ENCODE measurements at places on chromosomes 2 and 18. TPM values are rescaled to one million over a fixed set of nuclear protein-coding genes. Genes with fewer than 3 reads are reported as not detected.

GRCh38 chr2:12965540-12966269, 249.0 kb downstream of the TRIB2 start:
- H3K4me1 ChIP-seq: peaks cover 11% of the 10 kb centered on the region
- no peaks in the 10 kb centered on the region for H3K36me3 ChIP-seq
- DNase-seq: no peak
- no peak overlapping the region for H3K4me3 ChIP-seq
- H3K27me3 ChIP-seq: no peaks in the 10 kb centered on the region

DNA sequence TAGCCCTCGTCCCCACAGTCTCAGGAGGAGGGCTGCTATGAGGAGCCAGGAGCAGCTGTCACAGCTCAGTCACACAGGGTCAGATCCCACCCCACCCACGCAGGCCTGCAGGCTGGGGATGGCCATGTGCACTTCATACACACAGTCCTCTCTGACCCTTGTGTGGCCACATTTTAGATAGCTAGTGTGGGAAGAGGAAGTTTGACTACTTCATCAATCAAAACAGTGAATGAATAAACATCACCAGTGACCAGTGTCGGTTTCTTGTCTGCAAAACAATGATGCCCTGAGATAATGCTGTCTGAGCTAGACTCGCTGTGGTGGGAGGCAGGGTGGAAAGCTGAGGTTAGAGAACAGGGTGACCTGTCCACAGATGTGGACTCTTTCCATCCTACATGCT, 107.1 kb downstream of the PIEZO2 start:
- DNase-seq: no peak
- H3K27ac ChIP-seq: no peak overlapping the region
- H3K4me3 ChIP-seq: no peak overlapping the region
- no peaks in the 10 kb centered on the region for H3K36me3 ChIP-seq
- no peaks in the 10 kb centered on the region for H3K27me3 ChIP-seq
- H3K4me1 ChIP-seq: no peaks in the 10 kb centered on the region

DNA sequence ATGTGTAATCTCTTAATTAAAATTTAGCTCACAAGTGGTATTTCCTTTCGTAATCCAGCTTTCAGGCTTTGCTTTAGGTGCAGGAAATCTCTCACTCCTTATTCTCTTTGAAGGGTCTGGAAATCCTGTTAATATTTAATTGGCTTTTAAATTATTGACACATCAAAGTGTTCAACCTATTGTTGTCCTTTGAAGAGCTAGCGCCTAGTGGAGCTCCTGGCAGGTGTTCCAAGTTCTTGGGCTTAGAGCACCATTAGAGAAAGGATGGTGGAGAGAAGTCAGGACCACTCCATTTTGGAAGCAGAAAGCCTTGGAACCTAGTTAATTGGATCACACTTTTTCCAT, 92.4 kb downstream of the CABLES1 start:
- no peak for DNase-seq
- H3K27ac ChIP-seq: peak overlapping the region; percentile 67
- H3K36me3 ChIP-seq: no peaks in the 10 kb centered on the region
- H3K27me3 ChIP-seq: no peaks in the 10 kb centered on the region
- no peak overlapping the region for H3K4me3 ChIP-seq

- no peaks in the 10 kb centered on the region for H3K36me3 ChIP-seq
- H3K27ac ChIP-seq: no peak overlapping the region
- H3K4me3 ChIP-seq: no peak overlapping the region
- DNase-seq: no peak
- H3K27me3 ChIP-seq: no peaks in the 10 kb centered on the region
Measured at GRCh38 chr2:149271575-149271974, 58.8 kb upstream of the LYPD6 start.

DNA sequence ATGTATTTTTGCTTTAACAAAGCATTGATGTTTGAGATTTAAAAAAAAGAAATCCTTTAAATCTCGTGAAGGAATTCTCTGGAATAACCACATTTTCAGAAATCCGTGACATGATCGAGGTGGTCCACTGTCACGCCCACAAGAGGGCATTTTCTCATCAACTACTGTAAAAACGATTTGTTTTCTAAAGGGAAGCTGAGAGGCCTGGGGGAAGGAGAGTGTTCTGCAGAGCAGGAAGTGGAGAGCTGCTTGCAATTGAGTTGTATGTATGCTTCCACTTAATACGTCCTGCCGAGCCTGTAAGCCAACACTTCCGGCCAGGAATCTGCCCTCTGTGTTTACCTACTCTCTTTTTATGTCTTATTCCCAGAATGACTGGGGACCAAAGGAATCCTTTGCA, 19.4 kb downstream of the KLHL29 start:
- DNase-seq: no peak
- H3K36me3 ChIP-seq: no peaks in the 10 kb centered on the region
- peak overlapping the region; percentile 43 for H3K27ac ChIP-seq
- H3K27me3 ChIP-seq: no peaks in the 10 kb centered on the region

- no peak overlapping the region for H3K4me3 ChIP-seq
- H3K4me1 ChIP-seq: peaks cover 17% of the 10 kb centered on the region
- no peaks in the 10 kb centered on the region for H3K36me3 ChIP-seq
Measured at GRCh38 chr2:98085649-98086048, 1.3 kb upstream of the VWA3B start.

- H3K27me3 ChIP-seq: no peaks in the 10 kb centered on the region
- no peak overlapping the region for H3K27ac ChIP-seq
- no peak overlapping the region for H3K4me3 ChIP-seq
- no peak for DNase-seq
- no peaks in the 10 kb centered on the region for H3K36me3 ChIP-seq
- H3K4me1 ChIP-seq: peaks cover 5% of the 10 kb centered on the region
Measured at GRCh38 chr2:145064511-145064910, 544.6 kb upstream of the ZEB2 start.

DNA sequence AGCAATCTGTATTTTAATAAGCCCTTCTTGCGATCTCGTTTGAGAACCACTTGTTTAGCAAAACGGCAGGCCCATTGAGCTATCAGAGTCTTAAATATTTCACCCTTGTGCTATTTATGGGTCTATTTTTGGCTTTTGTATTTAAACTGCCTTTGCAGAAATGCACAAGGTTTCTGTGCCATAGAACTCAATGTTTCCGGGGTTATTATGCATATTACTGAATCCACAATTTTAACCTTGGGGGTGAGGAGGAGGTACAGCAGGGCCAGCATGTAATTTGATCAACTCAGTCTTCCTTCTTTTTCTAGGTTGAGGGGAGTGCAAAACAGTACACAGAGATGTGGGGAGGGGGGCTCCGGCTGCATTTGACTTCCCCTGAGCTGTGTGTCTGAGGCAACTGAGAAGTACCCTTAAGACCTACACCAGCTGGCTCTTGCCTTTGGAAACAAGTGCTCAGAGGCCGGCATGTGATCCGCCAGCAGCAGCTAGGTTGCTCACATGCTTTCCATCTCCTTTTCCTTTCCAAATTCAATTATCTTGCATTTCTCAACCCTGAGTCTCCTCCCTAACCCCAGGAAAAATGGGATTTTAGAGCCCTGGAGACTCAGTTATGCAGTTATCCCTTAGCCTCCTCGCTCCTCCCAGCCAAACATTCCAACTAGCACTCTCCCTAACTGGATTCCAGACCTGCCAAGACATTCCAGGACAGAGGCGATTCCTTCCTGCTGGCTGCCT, 103.0 kb downstream of the HNRNPLL start:
- peak overlapping the region; percentile 75 for H3K27ac ChIP-seq
- H3K4me1 ChIP-seq: peaks cover 56% of the 10 kb centered on the region
- DNase-seq: no peak
- H3K36me3 ChIP-seq: no peaks in the 10 kb centered on the region
- no peak overlapping the region for H3K4me3 ChIP-seq

GRCh38 chr2:119301413-119301812, 65.2 kb downstream of the C2orf76 start:
- H3K4me1 ChIP-seq: no peaks in the 10 kb centered on the region
- H3K27ac ChIP-seq: no peak overlapping the region
- H3K36me3 ChIP-seq: no peaks in the 10 kb centered on the region
- H3K27me3 ChIP-seq: no peaks in the 10 kb centered on the region

DNA sequence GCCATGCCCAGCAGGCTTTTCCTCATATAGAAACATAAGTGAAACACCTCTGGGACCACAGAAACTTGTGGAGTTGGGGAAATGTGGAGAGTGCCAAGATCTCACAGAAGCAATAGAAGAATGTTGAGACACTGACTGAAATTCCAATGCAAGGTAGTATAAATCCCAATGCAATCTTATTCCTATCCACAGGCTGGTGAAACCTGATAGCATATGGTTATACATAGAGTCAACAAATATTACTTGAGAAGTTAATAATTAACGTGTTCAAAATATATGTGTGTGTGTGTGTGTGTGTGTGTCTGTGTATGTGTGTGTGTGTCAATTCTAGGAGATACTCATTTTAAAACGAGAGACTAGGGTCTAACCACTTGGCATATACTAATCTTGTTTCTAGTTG, 776.8 kb upstream of the ACVR2A start:
- DNase-seq: no peak
- no peaks in the 10 kb centered on the region for H3K36me3 ChIP-seq
- H3K27me3 ChIP-seq: no peaks in the 10 kb centered on the region
- H3K27ac ChIP-seq: no peak overlapping the region

GRCh38 chr2:237564526-237565131, 1.7 kb upstream of the PRLH start:
- H3K27ac ChIP-seq: no peak overlapping the region
- H3K36me3 ChIP-seq: no peaks in the 10 kb centered on the region
- DNase-seq: no peak

- no peak overlapping the region for H3K4me3 ChIP-seq
- no peak overlapping the region for H3K27ac ChIP-seq
- no peaks in the 10 kb centered on the region for H3K27me3 ChIP-seq
- H3K4me1 ChIP-seq: no peaks in the 10 kb centered on the region
Measured at GRCh38 chr2:158797963-158798700, 3.0 kb downstream of the DAPL1 start.

GRCh38 chr2:66714610-66715009, 279.7 kb downstream of the MEIS1 start:
- H3K36me3 ChIP-seq: no peaks in the 10 kb centered on the region
- no peak for DNase-seq
- no peaks in the 10 kb centered on the region for H3K27me3 ChIP-seq
- no peak overlapping the region for H3K27ac ChIP-seq

DNA sequence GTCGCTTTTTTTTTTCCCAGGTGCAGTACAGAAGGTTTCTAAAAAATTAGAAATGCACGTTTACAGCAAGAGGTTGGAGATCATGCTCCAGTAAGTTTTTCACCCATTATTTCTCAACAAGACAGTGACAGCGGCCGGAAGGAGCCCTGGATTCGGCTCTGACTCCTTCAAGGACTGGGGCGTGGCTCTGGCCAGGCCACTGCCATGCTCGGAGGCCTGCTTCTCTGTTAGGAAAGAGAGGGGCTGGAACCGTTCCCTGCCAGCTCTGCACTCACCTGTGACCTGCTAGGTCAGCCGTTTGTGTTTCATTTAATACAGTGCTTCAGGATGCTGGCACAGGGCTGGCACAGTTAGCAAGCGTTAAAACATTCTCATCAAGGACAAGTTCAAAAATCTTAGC, 6.7 kb upstream of the IAH1 start:
- H3K27me3 ChIP-seq: no peaks in the 10 kb centered on the region
- no peak overlapping the region for H3K27ac ChIP-seq

- no peak overlapping the region for H3K4me3 ChIP-seq
- no peak overlapping the region for H3K27ac ChIP-seq
- H3K36me3 ChIP-seq: no peaks in the 10 kb centered on the region
- DNase-seq: no peak
- peaks cover 7% of the 10 kb centered on the region for H3K4me1 ChIP-seq
Measured at GRCh38 chr2:191738667-191739066, 60.7 kb downstream of the NABP1 start.

- H3K36me3 ChIP-seq: no peaks in the 10 kb centered on the region
- no peak overlapping the region for H3K27ac ChIP-seq
- H3K4me3 ChIP-seq: no peak overlapping the region
- H3K4me1 ChIP-seq: no peaks in the 10 kb centered on the region
- no peak for DNase-seq
Measured at GRCh38 chr18:67453901-67454300, 62.6 kb downstream of the DSEL start.

DNA sequence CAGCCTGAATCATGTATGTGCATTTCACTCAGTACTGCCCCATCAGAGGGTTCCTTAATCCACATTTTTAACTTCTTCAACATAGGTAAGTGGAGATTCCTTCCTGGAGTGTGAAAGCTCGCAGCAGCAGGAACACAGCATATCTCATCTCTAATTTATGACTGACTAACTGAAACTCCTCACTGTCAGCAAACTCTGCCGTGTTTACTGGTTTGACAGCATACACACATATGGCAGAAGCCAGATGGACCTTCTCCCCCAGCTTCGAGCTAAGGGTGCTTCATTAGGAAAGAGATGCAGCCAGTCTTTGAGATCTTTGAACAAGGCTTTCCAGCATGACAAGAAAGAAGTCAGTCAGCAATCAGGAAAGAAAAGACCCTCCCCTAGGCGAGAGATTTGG, 200.3 kb upstream of the ACVR2A start:
- H3K4me3 ChIP-seq: no peak overlapping the region
- no peak for DNase-seq
- H3K27me3 ChIP-seq: no peaks in the 10 kb centered on the region
- peaks cover 12% of the 10 kb centered on the region for H3K4me1 ChIP-seq

DNA sequence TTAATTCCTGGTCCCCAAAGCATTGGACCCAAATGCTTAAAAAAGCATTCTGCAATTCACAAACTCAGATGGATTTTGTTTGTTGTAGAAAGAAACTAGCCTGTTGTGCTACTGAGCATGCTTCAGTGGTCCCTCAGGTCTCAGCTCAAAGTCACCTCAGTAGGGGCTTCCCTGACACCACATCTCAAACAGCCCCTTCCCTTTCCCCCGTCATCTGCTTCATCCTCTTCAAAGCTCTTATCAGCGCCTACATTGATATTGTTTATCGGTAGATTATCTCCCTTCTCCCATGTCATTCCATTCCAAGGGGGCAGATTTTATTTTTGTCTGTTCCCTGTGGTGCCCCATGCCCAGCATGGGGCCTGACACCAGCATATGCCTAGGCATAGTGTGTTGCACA, 172.9 kb downstream of the CELF4 start:
- H3K4me3 ChIP-seq: no peak overlapping the region
- H3K36me3 ChIP-seq: no peaks in the 10 kb centered on the region
- no peak overlapping the region for H3K27ac ChIP-seq

- DNase-seq: peak; percentile 80
- H3K4me1 ChIP-seq: peaks cover 10% of the 10 kb centered on the region
- H3K27me3 ChIP-seq: no peaks in the 10 kb centered on the region
- H3K36me3 ChIP-seq: no peaks in the 10 kb centered on the region
- peak overlapping the region; percentile 10 for H3K27ac ChIP-seq
- no peak overlapping the region for H3K4me3 ChIP-seq
Measured at GRCh38 chr2:102238039-102238756, 51.4 kb downstream of the IL1RL2 start.

G6PC2 gene
- not detected for total RNA-seq

STARD6 gene
- total RNA-seq: not detected

IL37 gene
- not detected for total RNA-seq

CNTNAP5 gene
- total RNA-seq: not detected

CD302 gene
- 46.9 TPM for total RNA-seq

TEX44 gene
- not detected for total RNA-seq

HJURP gene
- total RNA-seq: under 0.01 TPM
